Central memory CD4-positive, alpha-beta T cell (primary cell): ENCODE measurements at places on chromosomes 5 and 9.

GRCh38 chr9:89986190-89986589 is 381.4 kb downstream of the GADD45G start:
- no peak for DNase-seq

DNA sequence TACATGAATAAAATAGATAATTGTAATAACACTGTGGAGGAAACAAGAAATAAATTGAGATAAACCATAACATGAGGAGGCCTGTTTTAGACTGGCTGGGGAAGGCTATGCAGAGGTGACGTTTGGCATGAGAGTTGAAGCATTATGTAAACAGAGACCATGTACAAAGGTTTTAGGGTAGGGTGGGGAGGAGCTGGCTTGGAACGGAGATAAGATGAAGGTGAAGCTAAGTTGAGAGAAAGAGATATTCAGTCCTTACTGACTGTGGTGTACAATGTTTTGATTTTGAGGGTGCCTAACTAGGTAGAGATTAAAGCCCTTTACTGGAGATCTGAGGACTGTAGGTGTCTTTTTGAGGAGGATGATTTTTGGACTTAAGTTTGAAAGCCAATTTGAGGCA is 17.8 kb downstream of the MAN2A1 start:
- DNase-seq = no peak

DNA sequence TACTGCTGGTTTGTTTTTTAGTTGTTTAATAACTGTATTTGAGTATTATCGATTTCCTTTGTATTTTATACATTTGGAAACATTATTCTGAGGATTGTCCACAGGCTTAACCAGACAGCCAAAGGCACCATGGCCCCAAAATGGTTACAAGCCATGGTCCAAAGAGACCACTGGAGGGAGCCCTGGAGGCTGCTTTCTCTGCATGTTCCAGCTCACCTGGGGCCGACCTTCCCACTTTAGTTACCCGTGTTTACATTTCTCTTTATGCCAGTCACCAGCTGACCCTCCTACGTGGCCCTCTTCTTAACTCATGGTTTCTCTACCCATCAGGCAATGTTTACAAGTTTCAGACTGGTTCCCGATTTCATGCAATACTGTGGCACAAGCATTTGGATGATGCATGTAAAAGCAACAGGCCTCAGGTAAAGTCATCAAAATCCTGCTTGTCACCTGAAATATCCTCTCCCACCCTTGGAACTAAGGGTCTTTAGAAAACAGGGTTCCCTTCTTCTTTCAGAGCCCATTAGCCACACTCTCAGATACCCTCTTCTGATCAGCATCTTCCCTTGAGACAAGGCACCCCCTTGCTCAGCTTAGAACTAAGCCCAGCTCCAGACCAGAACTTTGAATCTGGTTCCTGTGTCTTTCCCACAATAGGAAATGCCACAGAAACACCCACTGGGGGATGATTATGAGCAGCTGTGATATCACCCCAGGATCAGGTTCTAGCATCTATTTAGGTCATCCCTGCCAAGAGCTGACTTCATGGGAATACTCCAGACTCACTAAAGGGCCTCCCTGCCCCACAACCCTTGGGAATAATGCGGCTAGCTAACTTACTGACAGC is 49.9 kb upstream of the GARNL3 start:
- DNase-seq = peak; percentile 41

GRCh38 chr5:15889001-15889400 is 290.6 kb downstream of the MARCHF11 start:
- no peak for DNase-seq

GRCh38 chr5:82863266-82863665 is 213.9 kb downstream of the TMEM167A start:
- no peak for DNase-seq

GRCh38 chr5:135448791-135449507 is 1.8 kb upstream of the DCANP1 start:
- no peak for DNase-seq

DNA sequence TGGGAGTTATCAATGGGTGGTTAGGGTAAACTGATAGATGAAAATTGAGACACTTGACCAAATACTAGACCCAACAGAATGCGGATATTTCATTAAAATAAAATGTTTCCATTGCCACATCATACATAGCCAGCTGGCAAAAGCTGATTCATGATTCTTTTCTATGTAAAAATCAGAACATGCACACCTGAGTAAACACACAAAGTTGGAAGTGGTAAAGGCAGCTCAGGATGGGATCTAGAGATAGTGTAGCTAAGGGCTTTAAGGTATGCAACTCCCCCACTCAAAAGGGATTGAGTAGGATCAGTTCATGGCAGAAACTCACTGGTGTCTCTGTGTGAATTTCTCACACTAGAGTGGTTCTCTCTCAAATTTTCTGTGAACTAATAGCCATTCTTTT is 541.1 kb upstream of the GRAMD2B start:
- DNase-seq = no peak

- DNase-seq = no peak
Observed at GRCh38 chr9:132192728-132193127, 30.9 kb downstream of the NTNG2 start.

DNA sequence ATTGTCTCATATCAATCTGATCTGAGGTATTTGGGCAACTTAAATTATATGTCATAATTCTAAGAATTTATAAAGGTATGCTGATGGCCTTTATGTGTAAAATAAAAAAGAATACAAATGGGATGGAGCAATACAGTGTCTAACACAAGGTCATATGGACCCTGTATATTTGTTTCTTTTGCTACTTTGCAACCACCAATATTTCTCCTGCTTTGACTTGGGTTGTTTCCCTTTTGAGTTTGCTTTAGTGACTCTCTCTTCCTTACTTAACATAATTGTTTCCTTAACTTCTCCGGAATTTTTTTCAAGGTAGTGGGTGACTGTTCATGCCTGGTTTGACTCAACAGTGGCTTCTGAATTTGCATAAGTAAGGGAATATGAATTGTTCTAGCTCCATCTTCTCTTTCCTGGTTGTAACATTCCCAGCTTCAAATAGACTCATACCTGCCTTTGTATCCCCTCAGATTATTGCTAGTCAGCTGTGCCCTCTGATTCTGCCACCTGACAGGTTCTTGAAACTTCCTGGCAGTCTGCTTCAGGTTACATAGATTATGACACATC is 30.2 kb upstream of the ANXA1 start:
- DNase-seq = no peak

GRCh38 chr5:159768243-159768642 is 148.0 kb upstream of the ADRA1B start:
- no peak for DNase-seq

- DNase-seq = no peak
Observed at GRCh38 chr9:36880075-36880474, 154.0 kb downstream of the PAX5 start.

- DNase-seq = no peak
Observed at GRCh38 chr9:132616725-132617124, 34.3 kb downstream of the BARHL1 start.

- DNase-seq = no peak
Observed at GRCh38 chr9:89935801-89936200, 331.0 kb downstream of the GADD45G start.

DNA sequence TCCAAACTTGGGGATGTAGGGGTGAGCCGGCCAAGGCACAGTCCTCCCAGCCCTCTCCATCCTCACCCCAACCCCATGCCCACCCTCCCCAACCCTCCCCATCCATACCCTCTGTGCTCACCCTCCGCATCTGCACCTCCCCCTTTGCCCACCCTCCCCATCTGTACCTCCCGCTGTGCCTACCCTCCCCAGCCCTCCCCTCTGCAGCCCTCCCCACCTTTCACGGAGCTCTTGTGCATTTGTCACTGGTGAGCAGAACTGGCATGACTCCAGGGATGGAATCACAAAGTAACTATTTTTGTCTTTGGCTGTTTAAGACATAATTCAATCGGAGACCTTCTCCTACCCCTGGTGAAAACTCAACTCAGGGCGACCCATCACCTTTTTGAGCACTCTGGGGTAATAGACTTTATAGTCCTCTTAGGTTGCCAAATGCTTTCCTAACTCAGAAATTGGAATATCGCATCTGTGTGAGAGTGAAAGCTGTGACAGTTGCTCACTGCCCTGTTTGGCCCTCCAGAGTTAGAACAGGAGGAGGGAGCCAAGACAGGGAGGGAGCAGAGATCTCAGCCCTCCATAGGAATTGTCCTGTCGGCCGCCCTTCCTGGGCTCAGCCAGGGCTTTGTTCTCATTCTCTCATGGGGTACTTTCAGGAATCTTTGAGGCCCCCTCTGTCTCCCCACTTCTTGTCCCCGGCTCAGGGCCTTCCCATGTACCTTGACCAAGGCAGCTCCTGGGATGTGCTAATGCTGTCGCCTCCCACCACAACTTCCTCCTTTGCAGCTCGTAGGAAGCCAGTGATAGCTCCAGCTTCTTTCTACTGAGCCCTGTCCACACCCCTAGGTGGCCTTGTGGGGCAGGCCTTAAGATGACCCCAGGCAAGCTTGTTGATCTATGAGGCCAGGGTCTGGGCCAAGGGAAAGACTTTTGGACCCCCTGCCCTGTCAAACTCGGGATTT is 36.2 kb downstream of the OTULIN start:
- no peak for DNase-seq

DNA sequence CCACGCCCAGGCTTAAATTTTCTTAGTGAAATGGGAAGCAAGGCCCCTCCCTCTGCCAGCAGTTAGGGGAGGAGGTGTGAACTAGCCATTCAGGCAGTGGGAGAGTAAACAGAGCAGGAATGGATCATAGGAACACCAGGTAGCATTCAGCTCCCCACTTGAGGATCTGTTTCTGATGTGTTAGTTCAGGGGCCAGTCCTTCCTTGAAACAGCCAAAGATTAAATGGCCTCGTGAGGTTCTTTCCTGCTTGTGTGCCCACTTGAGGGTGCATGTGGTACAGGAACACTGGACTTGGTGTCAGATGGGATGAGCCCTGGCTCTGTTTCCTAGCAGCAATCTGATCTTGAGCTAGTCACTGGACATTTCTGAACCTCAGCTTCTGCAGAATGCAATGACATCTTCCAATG is 21.2 kb downstream of the FAXDC2 start:
- no peak for DNase-seq

GRCh38 chr5:73631500-73631899 is 5.5 kb downstream of the ARHGEF28 start:
- DNase-seq = no peak

DNA sequence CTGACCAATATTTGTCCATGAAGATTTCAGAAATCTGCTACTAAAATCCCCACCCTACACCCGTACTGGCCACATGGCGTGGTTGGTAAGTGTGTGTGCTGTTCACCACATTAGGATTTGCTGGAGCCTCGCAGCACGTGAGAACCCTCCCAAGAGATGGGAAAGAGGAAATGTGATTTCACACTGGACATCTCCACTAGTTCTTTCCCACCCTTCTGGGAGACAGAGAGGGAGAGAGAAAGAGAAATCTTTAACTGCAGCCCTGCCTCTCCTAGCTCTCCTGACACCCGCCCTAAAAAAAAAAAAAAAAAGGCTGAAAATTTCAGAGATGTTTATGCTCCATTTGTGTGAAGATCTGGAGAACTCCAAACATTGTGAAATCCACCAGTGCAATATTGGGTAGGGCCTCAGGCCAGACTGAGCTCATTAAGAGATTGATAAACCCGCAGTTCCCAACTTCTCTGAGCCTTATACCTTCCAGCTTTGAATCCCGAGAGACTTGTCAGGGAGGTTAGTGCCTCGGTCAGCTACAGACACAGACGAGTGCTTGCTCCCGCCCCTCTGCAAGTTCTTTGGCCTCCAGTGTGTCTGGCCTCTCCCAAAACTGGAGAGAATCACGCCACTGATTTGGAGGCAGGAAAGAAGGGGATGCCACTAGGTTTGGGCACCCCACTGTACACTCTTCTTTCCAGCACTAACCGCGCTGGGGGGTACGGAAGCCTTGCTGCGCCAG is 1.9 kb downstream of the SPRY4 start:
- no peak for DNase-seq

DNA sequence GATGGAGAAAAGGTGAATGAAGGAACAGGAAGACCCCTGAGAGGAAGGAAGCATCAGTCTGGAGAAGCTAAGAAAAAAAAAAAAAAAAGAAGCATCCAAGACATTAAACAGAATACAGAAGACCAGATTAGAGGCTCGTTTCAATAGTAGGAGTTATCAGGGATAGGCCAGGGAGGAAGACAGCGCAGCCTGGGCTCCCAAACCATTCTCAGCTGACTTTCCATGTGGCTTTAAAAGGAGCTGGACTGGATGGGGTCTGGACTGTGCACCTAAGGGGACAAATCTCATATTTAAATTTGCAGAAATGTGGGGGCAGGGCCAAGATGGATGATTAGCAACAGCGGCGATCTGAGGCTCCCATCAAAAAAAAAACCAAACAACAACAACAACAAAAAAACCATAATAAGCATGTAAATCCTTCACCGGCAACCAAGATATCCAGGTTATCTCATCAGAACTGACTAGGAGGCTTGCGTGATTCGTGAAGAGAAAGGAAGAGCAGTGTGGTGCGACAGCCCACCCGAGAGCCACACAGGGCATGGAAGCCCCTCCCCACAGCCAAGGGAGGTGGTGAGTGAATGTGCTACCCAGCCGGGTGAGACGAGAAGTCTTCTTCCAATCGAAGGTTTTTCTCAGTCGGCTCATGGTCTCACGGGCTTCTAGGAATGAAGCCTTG is 114.9 kb upstream of the ADAMTS16 start:
- no peak for DNase-seq

DNA sequence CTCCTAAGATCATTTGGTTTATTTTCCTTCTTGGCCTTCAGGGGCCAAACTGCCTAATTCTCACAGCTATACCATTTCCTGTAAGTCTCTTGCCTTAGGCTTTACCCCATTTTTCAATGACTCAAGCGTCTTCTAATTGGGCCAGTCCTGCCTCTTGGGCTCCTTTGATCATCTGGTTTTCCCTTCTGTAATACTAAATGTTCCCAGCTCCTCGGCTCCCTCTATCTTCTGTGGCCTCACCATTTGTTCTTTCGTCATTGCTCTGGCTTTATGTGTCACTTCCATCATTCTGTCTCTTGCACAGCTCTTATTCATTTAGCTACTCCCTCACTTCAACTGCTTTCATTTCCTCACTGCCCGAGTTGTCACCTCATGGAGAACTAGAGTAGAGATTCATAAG is 14.5 kb upstream of the SPINK7 start:
- no peak for DNase-seq
